Stimulated activated CD4-positive, alpha-beta T cell treated with anti-CD3 and anti-CD28 coated beads, TNF-alpha, amount 100 ng/mL, for 1 hour (primary cell): ENCODE measurements at places on chromosomes 4 and X.

DNA sequence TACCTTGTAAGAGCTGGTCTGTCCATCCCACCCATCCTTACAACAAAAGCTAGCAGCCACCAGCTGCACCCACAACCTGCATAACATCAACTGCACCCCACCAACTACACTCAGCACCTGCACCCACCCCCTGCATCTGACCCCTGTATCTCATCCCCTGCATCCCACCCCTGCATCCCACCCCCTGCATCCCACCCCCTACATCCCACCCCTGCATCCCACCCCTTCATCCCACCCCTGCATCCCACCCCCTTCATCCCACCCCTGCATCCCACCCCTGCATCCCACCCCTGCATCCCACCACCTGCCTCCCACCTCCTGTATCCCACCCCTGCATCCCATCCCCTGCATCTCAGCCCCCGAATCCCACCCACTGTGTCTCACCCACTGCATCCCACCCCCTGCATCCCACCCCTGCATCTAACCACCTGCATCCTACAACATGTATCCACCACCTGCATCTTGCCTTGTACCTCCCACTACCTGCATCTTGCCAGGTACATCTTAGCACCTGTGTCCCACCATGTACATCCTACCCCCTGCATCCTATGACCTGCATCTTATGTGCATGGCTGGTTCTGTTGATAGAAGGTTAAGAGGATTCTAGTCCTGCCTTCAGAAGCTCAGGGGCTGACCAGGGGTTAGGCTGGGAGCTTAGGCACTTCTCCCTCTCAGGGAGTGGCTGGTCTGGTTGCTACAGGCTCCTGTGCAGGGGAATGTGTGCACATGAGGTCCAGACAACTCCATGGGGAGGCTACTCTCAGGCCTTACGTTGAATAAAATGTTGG is 9.4 kb downstream of the TMEM271 start:
- DNase-seq: no peak

DNA sequence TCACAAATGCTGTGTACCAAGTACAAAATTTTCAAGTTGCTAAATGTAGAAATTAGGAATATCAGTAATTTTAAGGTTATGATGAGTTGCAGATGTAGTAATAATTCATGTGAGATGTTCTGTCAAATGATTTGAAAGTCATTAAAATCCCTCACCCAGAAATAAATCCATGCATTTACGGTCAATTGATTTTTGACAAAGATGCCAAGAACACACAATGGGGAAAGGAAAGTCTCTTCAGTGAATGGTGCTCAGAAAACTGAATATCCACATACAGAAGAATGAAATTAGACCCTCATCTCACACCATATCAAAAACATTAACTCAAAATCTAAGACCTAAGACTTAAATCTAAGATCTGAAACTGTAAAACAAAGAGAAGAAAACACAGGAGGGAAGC is 12.9 kb upstream of the BMPR1B start:
- no peak for DNase-seq

DNA sequence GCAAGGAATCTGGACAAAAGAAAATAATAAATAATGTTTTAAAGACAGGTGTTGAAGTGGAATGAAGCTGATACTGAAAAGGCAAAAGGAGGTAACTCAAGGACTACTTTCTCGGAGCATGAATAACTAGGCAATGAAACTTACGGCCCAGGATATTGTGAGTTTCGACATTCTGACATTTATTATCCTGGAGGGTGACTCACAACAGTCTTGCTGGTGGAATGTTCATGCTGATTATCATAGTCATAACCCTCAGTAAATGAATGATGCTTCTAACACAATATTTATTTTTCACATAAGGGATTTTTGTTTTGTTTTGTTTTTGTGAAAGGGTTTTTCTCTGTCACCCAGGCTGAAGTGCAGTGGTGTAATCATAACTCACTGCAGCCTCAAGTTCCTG is 147.0 kb upstream of the HPGD start:
- no peak for DNase-seq

DNA sequence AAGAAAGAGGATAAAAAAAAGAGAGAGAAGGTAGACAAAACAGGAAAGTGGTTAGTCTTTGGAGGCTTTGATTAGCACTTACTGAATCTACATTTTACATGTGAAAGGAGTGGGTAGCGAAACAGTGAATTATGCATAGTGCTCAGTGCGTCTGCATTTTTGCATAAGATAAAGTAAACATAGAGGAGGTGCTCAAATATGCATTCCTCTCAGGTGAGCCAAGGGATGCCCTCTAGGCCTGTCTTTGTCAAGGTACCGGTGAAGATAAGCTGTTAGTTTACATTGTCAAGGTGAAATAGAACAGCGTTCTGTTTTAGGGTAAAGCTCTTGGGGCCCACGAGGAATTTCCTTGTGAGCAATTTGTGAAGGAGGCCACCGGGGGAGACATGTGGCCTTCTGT is 260.6 kb downstream of the TRIML1 start:
- DNase-seq: no peak

GRCh38 chrX:11766487-11766886 is 8.4 kb downstream of the MSL3 start:
- DNase-seq: no peak

DNA sequence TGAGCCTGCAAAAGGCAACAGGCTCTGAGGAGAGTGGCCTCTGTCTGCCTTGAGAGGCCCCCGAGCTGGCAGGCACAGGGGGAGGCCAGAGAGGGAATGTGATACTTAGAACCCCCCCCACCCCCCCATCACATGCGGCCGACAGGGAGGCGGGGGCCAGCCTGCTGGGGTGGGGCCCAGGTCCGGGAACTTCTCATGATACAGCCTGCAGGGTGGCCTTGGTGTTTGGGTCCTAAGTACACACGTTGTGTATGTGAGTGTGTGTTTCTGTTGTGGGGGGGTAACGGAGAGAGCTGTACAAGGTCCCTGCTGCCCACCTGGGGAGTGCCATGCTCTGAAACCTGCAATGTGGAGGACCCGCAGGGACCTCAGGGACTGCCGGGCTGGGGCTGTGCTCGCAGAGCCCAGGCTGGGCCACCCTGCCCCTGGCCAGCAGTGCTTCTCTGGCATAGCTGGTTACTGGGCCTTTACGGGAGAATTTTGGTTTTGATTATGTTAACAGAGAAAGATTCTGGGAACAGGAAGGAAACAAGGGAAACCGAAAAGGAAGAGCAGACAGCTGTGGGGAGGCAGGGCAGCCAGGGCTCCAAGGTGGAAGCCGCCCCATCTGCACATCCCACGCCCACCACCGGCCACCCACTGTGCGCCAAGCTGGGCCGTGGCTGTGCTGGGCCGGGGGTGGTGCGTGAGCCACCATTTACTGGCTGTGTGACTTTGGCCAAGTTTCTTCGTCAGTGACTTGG is 19.9 kb downstream of the SH3BP2 start:
- no peak for DNase-seq

DNA sequence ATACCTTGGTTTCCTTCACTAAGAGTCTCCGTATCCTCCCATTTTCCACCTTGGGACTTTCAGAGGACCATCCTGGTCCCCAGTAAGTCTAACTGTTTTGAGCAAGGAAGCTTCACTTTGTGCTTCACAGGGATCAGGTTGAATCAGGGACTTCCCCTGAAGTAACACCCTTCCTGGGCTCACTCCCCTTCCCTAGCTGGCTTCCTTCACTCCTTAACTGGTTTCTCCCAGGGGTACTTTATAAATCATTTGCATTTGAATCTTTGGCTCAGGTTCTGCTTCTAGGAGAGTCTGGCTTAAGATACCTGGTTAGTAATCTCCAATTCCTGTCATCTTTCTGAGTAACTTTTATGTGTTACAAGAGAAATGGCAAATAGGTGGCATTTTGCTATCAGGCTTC is 24.5 kb upstream of the GRIA2 start:
- DNase-seq: no peak

DNA sequence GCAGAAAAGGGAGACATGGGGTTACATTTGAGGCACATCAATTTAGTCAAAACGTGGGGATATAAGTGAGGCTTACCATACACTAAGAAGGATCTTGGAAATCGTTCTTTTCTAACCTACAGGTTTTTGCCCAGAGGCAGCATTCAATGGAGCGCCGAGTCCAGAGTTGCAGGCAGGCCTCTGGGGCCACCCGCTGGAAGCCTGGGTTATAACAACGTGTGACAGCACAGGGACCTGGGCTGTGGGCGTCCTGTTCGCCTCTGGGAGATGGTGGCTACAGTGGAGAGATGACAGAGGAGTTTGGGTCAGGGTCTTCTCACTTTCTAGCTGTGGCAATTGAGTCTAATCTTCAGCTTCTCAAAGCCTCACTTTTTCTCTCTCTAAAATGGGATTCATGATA is 53.9 kb downstream of the ENPP6 start:
- no peak for DNase-seq

DNA sequence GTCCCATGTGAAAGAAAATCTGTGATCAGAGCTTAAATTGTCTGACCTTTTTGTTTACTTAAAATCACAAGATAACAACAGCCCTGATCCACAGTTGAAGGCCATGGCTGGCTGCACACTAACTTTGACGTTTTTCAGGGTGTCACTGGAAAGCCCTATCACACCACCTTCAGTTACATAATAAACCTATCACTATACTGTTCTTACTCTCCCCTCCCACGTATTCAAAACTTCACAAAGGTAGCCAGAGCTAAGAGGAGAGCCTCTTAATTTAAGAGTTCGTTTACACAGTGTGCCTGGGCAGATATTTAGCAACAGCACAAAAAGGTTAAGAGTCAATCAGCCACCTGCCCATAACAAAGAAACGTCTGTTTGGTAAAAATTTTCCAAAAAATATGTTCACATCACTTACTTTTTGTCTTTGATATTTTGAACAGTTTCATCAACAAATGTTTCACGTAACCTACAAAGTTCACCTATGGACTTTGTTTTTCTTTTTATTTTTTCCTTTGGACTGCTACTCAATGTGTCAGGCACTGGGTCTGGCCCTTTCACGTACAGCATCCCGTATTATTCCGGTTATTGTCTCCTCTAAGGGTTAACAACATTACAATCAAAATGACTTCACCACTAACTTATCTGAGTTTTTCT is 25.0 kb downstream of the RFC1 start:
- DNase-seq: no peak

GRCh38 chr4:14582677-14583076 is 419.6 kb upstream of the CPEB2 start:
- no peak for DNase-seq

DNA sequence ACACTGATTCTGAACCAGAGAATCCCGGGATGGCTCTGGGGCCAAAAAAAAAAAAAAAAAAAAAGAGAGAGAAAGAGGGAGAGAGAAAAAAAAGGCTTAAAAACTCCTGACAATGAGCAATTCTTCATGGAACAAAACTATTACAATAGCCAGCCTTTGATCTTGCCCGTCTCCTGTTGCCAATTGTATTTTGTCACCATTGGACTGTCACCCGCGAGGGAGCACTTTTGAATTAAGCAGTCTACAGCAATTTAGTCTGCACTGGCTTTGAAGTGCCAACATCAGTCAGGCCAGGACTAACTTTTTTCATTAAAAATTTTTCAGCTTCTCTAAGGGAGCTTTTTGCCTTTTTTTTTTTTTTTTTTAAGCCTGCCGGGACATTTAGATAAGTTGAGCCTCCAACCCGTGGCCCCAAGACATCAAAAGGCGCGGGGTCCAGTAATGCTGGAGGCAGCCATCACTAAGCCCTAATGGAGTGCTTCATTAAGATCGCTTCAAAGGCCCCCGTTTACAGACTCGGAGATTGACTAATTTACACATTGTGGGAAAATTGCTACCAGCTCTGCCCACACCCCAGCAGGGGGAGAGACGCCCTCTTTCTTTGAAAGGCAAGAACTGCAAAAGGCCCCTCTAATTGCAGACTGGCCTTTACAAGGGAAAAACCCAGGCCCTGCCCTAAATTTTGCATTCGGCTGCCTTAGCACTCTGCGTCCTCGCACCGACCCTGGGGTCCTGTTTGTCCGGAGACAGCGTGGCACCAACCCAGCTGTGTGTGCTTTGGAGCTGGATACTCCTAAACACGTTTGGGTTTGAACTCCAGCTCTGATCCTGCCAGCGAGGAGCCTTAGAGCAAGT is 98.1 kb upstream of the MSX1 start:
- DNase-seq: no peak

DNA sequence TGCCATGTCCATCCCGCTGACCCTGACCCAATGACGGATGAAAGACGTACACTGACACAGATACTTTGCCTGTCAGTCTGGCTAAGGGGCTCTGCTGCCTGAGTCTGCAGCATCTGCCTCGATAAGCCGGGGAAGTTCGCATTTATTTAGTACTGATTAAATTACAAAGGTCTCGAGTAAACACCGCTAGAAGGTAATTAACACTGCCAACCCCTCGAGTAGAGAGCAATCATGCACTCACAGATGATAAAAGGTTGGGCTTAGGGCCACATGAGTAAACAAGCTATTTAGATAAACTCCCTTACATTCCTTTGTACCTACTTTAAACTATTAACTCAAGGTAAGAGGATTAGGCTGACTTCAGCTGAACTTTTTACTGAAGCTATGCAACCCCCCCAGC is 16.0 kb upstream of the RBMXL3 start:
- DNase-seq: no peak
